ENCODE measurements at places on chromosomes 7 and 10.

- no peak for DNase-seq
These were observed 307.3 kb downstream of the SORCS1 start for GRCh38 chr10:106857213-106857612.

GRCh38 chr7:65325793-65326432, 47.7 kb upstream of the ZNF92 start:
- DNase-seq, result no peak

GRCh38 chr10:30674796-30675195, 45.2 kb upstream of the LYZL2 start:
- no peak for DNase-seq

DNA sequence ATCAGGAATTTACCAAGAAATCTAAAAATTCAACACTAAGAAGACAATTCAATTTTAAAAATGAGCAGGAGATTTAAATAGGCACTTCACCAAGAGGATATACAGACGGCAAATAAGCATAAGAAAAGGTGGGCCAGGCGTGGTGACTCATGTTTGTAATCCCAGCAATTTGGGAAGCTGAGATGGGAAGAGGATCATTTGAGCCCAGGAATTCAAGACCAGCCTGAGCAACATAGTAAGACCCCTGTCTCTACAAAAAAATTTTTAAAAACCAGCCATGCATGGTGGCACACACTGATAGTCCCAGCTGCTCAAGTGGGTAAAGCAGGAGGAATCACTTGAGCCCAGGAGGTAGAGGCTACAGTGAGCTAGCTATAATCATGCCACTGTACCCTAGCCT, 3.5 kb upstream of the AKR1D1 start:
- DNase-seq, result no peak

GRCh38 chr7:28411876-28412662, at the start of gene CREB5:
Gene CREB5, plus strand, starts transcription at chr7:28412518. Its CDS starts 397 bp downstream, at chr7:28412915.
- DNase-seq, result no peak

DNA sequence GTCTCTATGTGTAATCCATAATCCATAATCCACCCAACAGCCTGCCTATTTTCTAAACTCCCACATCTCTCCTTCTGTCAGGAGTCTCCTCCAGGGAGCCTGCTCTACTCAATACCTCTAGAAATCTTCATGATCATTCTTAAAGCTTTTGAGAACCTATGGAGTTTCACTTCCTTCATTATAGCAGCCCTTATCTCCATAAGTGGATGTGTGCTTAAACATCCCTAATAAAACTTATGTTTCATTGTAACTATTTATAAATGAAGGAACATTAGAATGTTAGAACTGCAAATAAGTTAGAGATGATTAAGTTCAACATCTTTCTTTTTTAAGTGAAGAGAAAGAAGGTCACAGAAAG, 8.5 kb downstream of the CPED1 start:
- DNase-seq, result no peak

DNA sequence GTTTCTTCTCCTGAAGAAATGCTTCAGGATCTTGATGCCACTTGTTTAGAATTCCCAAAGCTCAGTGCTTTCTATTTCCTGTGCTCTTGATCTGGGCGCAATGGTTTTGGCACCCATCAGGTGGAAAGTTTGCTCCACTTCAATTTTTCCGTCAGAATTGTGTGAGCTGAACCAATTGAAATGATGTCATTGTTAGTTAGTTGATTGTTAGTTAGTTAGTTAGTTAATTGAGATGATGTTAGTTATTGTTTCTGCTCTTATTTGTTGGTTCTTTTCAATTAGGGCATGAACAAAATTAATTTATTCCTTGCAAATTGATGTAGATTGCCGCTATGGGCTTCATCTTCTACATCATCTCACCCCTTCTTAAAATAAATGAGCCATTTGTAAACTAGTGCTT, 252.6 kb downstream of the BAMBI start:
- DNase-seq, result no peak

GRCh38 chr10:90089719-90090118, 388.3 kb downstream of the KIF20B start:
- no peak for DNase-seq

DNA sequence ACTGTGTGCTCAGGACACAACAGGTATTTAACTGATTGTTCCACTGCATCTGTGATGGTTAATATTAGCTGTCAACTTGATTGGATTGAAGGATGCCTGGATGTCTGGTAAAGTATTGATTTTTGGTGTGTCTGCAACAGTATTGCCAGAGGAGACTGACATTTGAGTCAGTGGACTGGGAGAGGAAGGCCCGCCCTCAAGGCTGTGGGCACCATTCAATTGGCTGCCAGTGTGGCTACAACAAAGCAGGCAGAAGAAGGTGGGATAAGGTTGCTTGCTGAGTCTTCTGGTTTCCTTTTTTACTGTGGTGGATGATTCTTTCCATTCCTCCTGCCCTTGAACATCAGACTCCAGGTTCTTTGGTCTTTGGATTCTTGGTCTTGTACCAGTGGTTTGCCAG, 137.1 kb upstream of the FAM13C start:
- DNase-seq, result no peak

DNA sequence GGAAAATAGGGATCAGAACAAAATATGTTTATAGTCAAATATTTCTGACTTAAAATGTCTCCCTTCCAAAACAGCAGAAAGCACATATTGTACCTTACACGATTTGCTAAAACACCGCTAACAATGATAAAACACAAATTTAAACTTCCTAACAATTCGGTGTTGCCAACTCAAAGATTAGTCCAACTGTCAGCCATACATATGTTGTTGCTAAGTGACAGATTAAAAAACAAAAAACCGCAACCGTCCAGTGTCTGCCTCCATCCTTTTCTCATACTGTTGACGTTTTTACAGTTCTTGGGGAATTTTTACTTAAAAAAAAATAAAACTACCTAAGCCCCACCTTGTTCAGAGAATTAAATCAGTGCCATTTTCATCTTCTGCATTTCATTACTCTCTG, 118.0 kb downstream of the RAB11FIP2 start:
- no peak for DNase-seq

- no peak for DNase-seq
These were observed 199.2 kb downstream of the MBL2 start for GRCh38 chr10:52573347-52573746.

- DNase-seq, result no peak
These were observed 23.9 kb downstream of the SLC18A2 start for GRCh38 chr10:117264782-117265181.

GRCh38 chr10:132881186-132881920, 61.0 kb downstream of the CFAP46 start:
- DNase-seq, result no peak

DNA sequence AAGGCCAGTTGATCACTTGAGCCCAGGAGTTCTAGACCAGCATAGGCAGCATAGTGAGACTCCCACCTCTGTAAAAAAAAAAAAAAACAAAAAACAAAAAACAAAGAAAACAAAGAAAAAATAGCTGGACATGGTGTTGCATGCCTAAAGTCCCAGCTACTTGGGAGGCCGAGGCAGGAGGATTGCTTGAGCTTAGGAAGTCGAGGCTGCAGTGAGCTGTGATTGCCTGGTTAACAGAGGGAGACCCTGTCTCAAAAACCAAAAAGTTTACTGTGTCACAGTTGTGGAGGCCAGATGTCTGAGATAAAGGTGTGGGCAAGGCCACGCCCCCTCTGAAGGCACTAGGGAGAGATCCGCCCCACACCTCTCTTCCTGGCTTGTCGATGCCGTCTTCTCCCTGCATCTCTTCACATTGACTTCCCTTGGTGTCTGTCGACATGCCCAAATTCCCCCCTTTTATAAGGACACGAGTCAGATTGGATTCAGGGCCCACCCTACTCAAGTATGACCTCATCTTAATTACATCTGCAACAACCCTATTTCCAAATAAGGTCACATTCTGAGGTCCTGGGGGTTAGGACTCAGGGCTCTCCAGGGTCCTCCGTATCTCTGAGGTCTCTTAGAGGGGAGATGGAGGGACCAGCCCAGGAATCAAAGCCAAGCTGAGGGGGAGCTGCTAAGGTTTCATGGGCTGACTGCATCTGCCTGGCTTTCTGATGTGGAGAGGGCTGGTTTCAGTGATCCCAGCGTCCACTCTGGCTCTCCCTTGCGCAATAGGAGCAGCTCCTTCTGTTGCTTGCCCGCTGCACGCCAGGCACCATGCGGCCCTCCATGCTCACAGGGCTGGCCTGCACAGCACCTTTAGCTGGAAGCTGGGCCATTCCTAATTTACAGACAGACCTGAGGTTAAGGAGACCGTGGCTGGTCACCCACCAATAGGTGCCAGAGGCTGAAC, 23.1 kb downstream of the AGAP3 start:
- DNase-seq, result no peak

DNA sequence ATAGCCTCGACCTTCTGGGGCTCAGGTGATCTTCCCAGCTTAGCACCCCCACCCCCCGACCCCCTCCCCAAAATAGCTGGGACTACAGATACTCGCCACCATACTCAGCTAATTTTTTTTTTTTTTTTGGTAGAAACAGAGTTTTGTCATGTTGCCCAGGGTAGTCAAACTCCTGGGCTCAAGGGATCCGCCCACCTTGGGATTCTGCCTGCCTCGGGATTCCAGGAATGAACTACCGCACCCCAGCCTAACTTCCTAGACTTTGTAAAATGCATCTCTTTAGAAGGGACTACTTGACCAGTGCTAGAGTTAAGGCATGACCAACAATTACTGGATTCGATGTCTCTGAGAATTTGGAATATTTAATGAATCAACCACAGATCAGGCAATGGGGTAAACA, 85.9 kb downstream of the MDFIC start:
- DNase-seq, result no peak

DNA sequence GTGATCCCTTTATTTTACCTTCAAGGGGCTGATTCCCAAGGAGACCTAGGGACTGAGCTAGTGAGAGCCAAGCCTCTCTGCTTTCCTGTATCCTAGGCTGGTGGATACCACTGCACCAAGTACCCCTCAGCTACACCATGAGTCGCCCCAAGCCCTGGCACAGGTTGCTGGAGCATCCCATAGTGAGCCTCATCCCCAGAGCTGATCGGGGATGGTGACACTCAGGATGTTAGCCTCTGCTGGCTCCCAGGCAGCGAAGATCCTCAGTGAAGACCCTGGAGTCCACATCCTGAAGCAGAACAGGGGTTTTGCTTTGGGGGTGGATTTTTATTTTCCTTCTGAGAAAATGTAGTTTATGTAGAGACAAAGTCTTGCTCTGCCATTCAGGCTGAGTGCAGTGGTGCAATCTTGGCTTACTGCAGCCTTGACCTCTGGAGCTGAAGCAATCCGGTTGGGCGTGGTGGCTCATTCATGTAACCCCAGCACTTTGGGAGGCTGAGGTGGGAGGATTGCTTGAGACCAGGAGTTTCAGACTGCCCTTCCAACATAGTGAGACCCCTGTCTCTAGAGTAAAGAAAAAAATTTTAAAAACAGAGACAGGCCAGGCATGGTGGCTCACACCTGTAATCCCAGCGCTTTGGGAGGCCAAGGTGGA, 12.5 kb upstream of the ZNF212 start:
- no peak for DNase-seq
